Activated CD8-positive, alpha-beta memory T cell treated with anti-CD3 and anti-CD28 coated beads for 24 hours (primary cell): ENCODE measurements at places on chromosomes 3 and 15.

- no peak for DNase-seq
Observed at GRCh38 chr3:143203848-143204247, 84.3 kb downstream of the CHST2 start.

- DNase-seq: no peak
Observed at GRCh38 chr3:42638339-42638842, 15.1 kb upstream of the ZBTB47 start.

- peak; percentile 53 for DNase-seq
Observed at GRCh38 chr15:99473981-99474906, 91.5 kb upstream of the MEF2A start.

GRCh38 chr15:66563126-66563525 is 2.7 kb downstream of the LCTL start:
- no peak for DNase-seq

- DNase-seq: no peak
Observed at GRCh38 chr3:130757611-130758150, 11.1 kb upstream of the PIK3R4 start.

DNA sequence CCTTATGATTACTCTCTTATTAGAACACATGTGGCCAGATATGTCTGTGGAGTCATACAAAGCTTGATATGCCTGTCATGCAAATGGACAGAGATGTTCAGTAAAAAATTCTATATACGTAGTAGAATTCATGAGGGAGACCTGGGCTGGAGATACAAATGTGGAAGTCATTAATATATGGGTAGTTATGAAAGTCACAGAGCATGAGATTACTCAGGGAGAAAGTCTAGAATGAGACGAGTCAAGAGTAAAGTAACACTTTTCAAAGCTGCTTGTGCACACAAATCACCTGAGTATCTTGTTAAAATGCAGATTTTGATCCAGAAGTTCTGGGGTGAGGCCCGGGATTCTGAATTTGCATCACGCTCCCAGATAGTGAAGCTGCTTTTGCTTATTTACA is 28.4 kb downstream of the OXSM start:
- no peak for DNase-seq

GRCh38 chr15:61227269-61227949 is 1.7 kb downstream of the RORA start:
- DNase-seq: no peak

GRCh38 chr3:139230391-139230790 is 113.4 kb upstream of the MRPS22 start:
- no peak for DNase-seq

- peak; percentile 61 for DNase-seq
Observed at GRCh38 chr15:99421172-99421656, 144.6 kb upstream of the MEF2A start.

DNA sequence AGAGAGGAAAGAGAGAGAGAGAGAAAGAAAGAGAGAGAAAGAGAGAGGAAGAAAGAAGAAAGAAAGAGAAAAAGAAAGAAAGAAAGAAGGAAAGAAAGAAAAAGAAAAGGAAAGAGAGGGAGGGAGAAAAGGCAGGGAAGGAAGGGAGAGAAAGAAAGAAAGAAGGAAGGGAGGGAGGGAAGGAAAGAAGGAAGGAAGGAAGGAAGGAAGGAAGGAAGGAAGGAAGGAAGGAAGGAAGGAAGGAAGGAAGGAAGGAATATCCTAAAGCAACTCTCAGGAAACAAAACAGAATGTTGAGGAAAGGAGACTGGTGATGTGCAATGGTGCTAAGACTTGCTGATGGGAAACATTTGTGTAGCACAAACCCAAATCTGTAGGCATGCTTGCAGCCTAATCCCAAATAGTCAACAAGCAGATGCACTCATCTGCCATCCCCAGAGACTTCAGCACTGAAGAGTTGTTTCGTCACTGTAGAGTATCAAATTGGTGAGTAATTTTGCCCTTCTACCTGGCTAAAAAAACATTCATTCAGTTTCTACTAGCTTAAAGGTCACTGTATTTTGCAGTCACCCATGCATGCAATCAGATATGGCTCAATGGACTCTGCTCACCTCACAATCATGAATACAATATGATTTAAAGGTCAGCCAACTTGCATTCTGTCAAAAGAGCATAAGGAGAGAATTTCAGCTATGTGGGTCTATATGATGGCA is 480.3 kb downstream of the FGF12 start:
- no peak for DNase-seq

DNA sequence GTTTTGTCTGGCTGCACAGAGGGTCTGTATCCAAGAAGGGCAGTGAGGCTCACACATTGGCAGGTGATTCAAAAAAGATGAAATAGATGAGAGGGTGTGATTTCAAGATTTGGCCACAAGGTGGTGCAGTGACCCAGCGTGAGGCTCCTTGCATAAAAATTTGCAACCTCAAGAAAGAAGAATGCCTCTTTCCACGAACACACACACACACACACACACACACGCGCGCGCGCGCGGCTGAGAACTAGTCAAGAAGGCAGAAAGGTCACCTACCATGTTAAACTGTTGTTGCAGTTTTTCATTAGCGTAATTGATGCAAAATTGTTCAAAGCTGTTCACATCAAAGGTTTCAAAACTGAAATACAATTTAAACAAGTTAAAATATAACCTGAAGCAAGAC is 39.2 kb downstream of the MYO5C start:
- peak; percentile 85 for DNase-seq

DNA sequence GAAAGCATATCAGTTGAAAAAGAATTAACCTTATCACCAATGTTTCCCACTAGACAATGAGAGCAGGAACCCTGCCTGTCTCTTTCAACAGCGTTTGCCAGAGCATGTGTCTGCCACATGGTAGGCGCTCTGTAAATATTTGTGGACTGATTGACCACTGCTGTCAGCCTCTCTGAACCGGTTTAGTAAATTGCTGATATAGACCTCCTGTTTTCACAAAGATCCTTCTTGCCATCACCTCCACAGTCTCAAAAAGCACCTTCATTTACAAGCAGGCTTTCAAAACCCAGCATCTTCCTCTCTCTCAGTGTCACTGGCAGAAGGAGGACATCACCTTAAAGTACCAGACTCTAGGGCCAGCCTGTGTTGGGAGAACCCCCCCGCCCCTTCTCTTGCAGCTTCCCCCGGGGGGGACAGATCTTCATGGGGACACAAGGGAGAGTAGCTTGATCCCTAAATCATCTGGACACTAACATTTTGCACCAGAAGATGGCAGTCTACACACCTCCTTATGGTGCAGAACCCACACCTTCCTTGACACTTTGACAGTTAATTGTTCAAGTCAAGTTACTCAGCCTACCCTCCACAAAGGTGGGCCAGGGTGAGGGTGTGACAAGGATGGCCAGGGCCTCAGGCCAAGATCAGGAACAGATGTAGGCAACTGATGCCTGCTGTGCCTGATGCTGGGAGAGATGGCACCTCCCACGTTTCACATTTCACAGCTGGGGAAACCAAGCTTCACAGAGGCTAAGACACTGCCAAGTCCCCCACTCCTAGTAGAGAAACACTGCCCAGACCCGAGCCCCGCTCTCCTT is 37.8 kb upstream of the USP3 start:
- DNase-seq: peak; percentile 75

GRCh38 chr3:12959838-12960378 is 113.3 kb downstream of the IQSEC1 start:
- DNase-seq: no peak

- no peak for DNase-seq
Observed at GRCh38 chr3:16236856-16237393, 27.8 kb downstream of the DPH3 start.

DNA sequence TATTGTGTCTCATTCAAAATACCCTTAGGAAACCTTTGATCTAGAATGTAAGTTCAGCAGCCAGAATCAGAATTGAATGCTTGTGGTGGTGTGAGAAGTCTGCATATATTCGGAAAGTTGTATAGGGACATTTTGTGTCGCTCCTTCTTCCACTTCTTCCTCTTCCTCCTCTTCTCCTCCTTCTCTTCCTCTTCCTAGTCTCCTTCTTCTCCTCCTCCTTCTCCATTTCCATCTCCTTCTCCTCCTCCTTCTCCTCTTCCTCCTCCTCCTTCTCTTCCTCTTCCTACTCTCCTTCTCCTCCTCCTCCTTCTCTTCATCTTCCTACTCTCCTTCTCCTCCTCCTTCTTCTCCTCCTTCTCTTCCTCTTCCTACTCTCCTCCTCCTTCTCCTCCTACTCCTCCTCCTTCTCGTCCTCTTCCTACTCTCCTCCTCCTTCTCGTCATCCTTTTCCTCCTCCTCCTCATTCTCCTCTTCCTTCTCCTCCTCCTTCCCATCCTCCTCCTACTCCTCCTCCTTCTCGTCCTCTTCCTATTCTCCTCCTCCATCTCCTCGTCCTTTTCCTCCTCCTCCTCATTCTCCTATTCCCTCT is 749.3 kb upstream of the GOLIM4 start:
- DNase-seq: no peak

DNA sequence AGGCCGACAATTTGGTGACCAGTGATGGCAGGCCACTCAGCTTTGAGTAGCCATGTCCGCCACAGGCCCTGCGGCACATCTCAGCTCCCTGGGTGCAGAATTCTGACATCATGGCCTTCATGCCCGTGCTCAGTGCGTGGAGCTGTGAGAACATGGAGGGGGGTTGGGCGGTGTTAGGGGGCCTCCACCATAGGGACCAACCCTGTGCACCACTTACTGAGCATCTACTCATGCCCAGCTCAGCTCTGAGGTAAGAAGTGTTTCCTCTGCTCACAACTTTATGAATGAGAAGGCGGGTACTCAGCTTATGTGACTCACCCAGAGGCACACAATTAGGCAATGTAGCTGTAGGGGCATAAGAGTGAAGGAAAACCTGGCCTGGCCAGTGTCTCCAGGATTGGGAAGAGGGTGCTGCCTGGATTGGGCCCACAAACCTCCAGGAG is 10.5 kb downstream of the ACOX2 start:
- no peak for DNase-seq
